MG63 (cell line): ENCODE measurements at places on chromosomes 12 and 14. TPM values are rescaled to one million over a fixed set of nuclear protein-coding genes. Genes with fewer than 3 reads are reported as not detected.

DNA sequence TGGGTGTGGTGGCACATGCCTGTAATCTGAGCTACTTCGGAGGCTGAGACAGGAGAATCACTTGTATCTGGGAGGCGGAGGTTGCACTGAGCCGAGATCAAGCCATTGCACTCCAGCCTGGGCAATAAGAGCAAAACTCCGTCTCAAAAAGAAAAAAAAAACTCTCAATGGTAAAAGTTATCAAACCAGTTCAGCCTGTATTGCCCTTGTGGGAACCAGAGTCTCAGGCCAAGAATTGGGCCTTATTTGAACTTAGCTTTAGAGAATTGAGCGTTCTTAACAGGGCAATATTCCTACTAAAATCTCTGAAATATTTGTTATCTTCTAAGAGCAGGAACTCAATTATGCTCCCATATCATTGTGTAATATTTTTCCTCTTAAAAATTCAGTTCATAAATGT lies 7.7 kb upstream of the MDM2 start:
- DNase-seq = no peak

DNA sequence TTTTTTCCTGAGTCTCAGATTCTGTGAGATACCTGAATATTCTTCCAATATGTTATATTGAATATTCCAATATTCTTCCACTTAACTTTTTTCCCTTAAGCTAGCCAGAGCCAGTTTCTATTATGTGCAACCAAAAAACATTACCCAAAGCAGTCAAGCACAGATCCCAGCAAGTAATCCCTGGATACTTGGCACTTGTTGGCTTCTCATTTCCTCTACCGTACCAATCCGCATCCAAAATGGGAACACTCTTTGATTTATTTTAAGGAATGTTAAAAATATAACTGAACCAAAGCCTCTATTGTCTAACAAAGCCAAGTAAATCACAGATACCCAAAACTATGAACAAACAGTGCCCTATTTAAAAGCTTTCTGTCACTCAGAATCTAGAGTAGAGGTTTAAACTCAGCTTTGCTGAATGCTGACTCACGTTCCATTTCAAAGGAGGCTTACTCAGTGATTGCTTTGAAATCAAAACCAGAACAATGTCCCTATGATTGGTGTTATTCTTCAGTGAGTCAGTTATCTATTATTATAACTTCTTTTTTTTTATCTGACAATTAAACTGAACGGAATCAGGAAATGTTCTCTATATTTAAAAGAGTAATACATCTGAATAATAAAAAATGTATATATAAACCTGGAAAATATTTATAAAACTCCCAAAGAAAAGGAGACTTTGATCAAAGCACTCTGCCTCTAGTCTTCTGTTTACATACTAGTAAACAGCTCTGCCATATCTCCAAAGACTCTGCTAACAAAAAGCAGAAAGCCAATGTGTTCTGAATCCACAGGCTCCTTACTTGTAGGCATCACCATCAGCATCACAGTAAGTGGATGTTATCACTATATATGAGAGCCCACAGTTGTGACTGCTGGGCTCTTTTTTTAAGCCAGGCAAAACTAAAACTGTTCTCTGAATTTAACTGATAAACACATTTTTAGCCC lies 360.8 kb downstream of the CCDC91 start:
- peak; percentile 23 for DNase-seq

The DGLUCY gene
- total RNA-seq = 11.0 and 18.3 TPM in 2 replicates

DNA sequence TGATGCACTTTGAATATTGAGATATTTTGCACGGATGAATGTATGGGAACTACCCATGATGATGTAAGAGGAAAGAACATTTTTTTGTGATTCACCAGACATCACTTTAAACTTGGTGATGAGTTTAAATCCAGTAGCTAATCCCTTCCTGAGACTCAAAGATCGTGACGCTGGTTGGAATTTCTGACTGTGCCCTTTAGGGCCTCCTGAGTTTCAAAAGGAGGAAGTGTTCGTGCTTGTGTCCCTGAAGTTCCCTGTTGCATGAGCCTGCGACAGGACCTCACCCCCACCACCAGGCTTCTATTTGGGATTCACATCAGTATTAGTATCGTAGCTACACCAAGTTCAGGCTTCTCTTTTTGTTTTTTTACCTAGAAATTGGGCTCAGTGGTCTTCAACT lies 18.6 kb upstream of the RIN3 start:
- DNase-seq = no peak

DNA sequence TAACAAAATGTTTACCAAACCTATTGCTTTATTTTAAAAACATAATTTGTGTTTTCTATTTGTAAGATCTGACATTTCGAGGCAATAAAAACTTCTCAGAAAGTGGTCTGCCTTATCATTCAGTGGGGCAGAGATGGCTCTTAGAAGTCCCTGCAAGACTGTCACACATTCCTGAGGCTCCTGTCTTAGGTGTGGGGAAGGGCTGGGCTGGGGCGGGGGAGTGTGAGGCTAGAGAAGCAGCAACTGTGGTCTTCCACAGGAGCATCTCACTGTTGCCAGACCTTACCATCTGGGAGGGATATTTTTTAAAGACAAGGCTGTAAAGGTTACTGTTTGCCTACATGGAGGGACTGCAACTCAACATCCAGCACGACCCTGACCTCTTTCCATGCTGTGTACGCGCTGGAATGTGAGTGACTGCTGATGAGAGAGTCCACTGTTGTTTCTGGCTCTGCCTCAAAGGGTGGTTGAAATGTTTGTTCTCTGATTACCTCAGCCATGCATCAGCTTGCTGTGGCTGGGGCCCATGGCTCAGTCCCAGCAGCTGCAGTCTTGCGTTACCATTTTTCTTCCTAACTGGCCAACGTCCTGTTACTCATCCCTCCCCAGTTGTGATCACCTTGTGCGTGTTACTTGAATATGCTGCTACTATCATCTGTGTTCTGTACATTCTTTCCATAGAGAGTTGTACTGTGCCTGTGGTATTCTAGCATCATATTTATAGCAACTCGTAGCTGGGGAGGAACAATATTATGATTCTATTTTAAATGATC lies 12.4 kb downstream of the ERG28 start:
- peak; percentile 91 for DNase-seq

- no peak for DNase-seq
Observed at GRCh38 chr14:101504096-101504948, 57.0 kb upstream of the DIO3 start.

GRCh38 chr12:6959058-6959804 lies 8.1 kb downstream of the PTPN6 start:
- no peak for DNase-seq

- DNase-seq = no peak
Observed at GRCh38 chr12:10289005-10289754, 18.5 kb upstream of the KLRD1 start.

DNA sequence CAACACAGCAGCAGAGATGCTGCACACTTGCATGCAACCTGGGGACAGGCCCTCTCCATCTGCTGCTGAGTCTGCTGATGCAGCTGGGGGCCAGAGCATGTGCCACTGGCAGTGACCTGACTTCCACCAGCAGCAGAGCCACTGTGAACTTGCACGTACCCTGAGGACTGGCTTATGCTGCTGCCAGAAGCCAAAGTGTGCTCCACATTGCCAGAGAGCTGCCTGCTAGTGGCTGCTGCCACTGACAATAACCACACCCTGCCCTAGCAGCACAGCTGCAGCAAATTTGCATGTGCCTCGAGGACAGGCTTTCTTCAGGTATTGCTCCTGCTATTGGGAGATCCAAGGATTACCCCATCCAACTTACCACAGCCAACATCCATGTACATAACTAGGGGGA lies 4.5 kb upstream of the PRR4 start:
- DNase-seq = no peak

- DNase-seq = no peak
Observed at GRCh38 chr14:100609331-100609870, 22.2 kb upstream of the BEGAIN start.

- DNase-seq = no peak
Observed at GRCh38 chr14:68568907-68569897, 223.7 kb downstream of the ZFP36L1 start.

DNA sequence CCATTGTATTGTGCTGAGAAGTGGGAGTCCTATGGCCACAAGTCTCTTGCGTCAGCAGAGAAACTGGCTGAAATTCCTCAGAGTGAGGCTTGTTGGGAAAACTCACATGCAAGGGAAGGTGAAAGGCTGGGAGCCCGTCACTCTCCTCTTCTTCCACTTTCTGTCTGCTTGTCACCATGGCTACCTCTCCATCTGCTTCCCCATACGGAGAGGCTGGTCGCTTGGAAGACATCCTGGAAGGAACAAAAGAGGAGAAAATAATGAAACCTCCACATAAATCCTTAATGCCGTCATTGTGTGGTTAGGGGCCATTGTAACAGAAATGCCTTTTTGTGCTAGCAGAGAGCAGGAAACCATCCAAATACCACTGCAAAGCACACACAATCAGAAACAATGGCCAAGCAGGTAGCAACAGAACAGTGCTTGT lies 53.7 kb downstream of the SOX5 start:
- no peak for DNase-seq

DNA sequence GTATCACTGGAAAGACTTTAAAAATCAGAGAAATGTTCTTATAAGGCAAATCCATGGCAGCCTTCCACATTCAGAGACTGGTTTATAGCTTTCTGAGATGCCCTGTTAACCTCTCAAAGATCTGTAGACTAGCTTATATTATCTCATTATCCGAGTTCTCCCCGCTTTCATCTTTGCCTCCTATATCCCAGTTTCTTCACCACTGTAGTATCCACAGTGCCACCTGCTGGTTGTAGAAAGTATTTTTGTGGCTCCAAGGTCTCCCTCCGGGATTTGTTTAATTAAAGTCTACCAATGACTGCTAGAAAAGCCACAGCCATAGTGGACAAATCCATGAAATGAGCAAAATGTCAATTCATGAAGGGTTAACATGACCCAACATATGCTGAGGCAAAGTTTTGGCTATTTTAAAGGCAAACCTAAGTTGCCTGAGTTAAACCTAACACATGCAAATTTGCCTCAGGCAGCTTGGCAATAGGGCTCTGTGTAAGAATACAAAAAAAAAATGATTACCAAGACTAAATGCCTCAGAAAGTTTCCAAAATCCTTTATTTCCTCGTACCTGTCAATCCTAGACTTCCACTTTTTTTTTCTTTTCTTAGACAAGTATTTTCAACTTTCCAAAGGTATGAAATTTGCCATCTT lies 218.8 kb upstream of the BMP4 start:
- DNase-seq = peak; percentile 23

The PRPH gene
- total RNA-seq = 5.0 and 7.1 TPM in 2 replicates

- no peak for DNase-seq
Observed at GRCh38 chr14:92668276-92668973, 80.0 kb downstream of the LGMN start.

The SLC16A7 gene
- total RNA-seq = 6.3 and 21.8 TPM in 2 replicates

DNA sequence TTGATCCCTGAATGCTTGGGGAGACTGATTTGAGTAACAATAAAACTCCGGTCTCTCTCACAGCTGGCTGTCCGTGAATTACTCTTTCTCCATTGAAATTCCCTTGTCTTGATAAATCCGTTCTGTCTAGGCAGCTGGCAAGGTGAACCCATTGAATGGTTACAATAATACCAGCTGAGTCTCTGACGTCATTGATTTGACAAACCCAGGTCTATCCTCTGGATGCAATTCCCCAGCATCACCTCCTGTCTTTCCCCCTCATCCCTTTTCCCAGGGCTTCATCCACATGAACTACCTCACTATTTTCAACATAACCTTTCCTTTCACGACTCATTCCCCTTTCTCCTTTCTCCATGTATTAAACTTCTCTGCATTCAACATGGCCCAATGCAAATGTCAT lies 98.7 kb upstream of the TMEM132C start:
- DNase-seq = no peak

The KRT74 gene
- not detected in 2 replicates for total RNA-seq

DNA sequence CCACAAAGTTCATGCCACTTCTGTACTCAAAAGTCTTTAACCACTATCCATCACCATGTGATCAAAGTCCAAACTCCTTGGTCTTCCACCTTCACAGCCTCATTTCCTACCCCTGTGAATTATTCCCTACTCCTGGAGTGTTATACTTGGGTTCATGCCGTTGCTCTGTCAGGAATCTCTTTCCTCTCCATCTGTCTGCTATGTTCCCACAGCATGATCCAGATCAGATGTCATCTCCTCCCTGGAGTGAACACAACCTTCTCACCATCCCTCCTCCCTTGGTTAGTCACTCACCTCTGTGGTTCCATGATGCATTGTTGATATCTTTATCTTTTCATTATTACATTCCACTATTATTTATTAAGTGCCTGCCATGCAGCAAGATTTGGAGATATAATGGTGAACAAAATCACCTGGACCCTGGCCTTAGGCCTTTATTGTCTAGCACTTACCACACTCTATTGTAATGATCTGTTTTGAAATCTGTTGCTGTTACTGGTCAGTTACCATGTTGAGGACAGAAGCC lies 22.4 kb downstream of the LACRT start:
- no peak for DNase-seq

The RILPL2 gene
- 1.9 and 3.5 TPM in 2 replicates for total RNA-seq

The POC1B gene
- total RNA-seq = 6.9 and 11.8 TPM in 2 replicates

The PLA2G1B gene
- not detected in 2 replicates for total RNA-seq

The MANSC1 gene
- total RNA-seq = 0.92 TPM in 1 of 2 replicates, not detected in the other

DNA sequence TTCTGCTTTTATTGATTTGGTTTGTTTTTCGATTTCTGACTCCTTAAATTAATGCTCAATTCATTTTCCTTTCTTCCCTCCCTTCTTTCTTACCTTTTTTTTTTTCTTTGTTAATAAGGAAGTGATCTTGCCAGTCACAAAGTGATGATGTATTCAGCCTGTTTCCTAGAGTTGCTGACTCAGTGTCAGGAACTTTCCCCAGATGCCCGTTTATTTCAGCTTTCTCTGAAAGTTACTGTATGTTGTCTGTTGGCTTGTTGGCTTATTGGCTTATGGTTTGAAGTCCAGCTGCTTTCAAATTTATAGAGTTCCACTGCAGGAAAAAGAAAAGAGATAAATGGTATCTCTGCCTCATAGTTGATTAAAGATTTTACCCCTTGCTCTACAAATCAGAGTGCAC lies 12.4 kb upstream of the SLC6A15 start:
- no peak for DNase-seq

DNA sequence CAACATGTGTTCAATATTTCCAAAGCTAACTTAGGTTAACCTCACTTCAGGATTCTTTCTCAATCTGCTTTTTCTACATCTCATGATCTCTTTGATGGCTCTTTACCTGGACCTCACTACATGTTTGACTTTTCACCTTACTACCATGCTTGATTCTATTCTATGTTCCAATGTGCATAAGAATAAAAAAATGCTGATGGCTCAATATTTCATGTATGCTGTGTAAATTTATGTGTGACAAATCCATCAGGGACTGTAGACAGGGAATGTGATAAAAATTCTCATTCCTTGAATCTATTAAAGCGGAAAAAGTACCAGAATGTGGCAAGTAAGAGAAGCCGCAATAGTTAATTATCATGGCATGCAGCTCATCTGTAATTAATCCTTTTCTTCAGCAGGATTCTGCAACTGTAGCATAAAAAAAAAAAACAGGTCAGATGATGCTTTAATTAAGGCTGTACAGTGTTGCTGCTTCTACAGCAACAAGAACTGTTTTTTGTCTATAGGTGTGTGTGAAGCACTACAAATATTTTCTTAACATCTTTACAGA lies 276.9 kb upstream of the PRKD1 start:
- DNase-seq = no peak

The CEBPE gene
- total RNA-seq = not detected in 2 replicates

The ACACB gene
- total RNA-seq = 0.20 and 2.9 TPM in 2 replicates
